ENCODE measurements at places on chromosomes 7 and 10. TPM values are rescaled to one million over a fixed set of nuclear protein-coding genes. Genes with fewer than 3 reads are reported as not detected.

KCNIP2 gene
- 6.3 TPM for total RNA-seq

DNA sequence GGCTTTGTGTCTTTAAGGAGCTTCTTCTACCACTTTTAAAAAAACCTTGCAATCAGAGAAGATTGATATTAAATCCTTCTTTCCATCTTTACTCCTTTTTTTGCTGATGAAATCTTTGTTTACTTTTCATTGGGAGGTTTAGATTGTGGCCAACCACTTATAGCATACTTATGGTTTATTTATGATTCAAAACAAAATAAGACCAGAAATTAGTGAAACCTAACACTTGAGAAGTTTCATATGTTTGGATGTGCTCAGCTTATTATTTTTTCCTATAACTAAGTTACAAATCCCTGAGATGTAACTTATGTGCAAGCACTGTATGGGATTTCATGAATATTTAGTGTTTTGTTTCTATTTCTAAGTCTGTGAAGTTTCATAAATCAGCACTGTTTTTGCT is 13.5 kb upstream of the PRPS1L1 start:
- no peak for DNase-seq

CLEC2L gene
- total RNA-seq: not detected

GRCh38 chr7:96949766-96950165 is 55.6 kb upstream of the DLX6 start:
- no peak for DNase-seq

- DNase-seq: no peak
These were observed 17.6 kb downstream of the CDNF start for GRCh38 chr10:14820010-14820774.

- DNase-seq: no peak
These were observed 152.9 kb downstream of the ADAM12 start for GRCh38 chr10:126235091-126235978.

MMP21 gene
- not detected for total RNA-seq

DNA sequence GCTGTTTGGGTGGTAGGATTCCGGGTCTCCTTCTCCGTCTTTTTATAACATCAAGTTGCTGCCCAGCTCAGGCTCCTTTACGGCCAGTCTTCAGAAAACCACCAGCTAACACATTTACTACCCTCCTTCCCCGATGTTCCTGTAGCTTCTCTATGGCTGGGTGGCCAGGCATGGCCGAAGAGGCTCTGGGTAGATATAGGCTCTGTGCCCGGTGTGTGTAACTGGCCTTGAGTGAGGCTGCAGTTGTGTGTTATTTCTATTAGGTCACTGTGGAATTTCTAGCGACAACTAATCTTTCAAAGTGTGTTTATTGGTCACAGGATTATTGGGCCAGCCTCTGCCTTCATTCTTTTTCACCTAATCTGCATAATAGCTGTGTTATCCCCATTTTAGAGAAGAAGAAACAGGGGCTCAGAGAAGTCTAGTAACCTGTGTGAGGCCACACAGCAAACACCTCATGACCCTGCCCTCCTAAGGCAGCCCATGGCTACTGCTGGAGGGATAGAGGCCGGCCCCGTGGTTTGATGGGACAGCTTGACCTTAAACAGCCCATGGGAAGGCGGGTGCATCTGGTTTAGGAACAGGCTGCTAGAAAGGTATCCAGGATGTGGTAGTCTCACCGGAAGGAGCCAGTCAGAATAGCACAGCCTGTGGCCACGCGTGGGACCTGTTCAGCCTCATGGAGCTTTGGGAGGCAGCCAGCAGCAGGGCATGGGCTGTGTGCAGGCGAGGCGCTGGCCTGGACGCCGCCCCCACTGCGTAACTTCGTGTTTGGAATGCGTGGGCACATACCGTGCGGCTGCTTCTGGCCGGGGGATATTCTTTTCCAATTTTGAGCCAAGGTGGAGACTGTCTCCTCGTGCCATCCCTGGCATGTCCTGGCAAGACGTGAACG is 29.7 kb downstream of the HTRA1 start:
- no peak for DNase-seq

DNA sequence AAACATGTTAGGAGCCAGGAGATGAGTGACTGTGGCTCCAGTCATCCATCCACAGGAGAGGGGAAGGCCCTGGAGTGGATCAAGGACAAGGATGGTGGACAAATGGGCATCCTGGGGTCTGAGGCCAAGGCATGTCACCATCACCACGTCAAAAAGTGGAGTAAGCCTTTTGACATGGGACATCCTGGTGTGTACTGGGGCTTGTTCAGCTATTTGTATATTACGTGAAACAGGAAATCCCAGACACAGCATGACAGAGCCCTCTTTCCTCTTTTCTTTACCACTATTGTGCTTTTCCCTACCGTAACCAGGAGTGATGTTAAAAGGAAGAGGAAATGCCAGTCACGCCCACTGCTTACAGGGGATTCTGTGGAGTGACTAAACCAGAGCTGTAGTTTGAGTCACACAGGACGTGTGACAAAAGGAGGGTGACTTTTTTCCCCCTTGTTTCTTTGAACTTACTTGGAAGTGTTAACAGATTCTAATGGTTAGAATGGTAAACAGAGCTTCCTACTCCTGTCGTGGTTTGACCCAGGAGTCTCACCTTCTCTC is 15.4 kb downstream of the ACSL5 start:
- peak; percentile 75 for DNase-seq

GRCh38 chr10:59229441-59229840 is 53.0 kb downstream of the PHYHIPL start:
- DNase-seq: no peak

- DNase-seq: no peak
These were observed 121.2 kb upstream of the AFAP1L2 start for GRCh38 chr10:114525368-114525949.

TAS2R4 gene
- total RNA-seq: 0.96 TPM

MORN4 gene
- 1.1 TPM for total RNA-seq

GRCh38 chr7:2379821-2380450 is 23.5 kb upstream of the CHST12 start:
- no peak for DNase-seq

DNA sequence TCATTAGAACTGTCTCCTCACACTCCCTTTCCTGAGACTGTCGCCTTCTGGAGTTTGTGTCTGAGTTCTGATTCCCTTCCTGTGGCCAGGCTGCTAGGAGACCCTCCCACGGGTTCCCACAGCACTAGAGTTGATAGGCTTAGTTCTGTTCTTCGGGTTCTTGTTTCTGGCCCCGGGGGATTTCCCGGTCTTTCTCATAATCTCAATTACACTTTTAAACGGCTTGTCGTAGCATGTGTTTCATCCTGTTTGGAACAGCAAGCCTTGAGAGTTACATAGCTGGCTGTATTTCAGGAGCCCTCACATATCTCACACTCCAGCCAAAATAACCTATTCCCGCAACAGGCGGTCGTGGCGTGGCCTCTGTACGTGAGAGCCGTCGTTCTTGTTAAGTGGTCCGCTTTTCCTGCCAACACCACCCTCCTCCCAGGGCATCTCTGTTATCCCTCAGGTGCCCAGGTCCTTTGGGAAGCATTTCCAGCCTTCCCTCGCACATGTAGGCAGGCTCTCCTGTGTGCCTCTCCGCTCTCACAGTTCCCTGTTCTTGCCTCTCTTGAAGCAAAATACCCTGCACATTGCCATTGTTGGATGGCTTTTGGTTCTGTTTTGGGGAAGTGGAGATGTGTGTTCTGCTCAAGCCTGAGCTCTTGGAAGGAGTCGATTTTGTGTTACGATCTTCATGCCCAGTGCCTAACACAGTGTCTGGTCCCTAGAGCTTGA is 46.0 kb downstream of the CDC123 start:
- DNase-seq: peak; percentile 53

- no peak for DNase-seq
These were observed 618.0 kb upstream of the LRRTM3 start for GRCh38 chr10:66307826-66308225.
